ENCODE measurements at places on chromosomes 5 and 9. TPM values are rescaled to one million over a fixed set of nuclear protein-coding genes. Genes with fewer than 3 reads are reported as not detected.

Gene PTGDS
- not detected for polyA plus RNA-seq

DNA sequence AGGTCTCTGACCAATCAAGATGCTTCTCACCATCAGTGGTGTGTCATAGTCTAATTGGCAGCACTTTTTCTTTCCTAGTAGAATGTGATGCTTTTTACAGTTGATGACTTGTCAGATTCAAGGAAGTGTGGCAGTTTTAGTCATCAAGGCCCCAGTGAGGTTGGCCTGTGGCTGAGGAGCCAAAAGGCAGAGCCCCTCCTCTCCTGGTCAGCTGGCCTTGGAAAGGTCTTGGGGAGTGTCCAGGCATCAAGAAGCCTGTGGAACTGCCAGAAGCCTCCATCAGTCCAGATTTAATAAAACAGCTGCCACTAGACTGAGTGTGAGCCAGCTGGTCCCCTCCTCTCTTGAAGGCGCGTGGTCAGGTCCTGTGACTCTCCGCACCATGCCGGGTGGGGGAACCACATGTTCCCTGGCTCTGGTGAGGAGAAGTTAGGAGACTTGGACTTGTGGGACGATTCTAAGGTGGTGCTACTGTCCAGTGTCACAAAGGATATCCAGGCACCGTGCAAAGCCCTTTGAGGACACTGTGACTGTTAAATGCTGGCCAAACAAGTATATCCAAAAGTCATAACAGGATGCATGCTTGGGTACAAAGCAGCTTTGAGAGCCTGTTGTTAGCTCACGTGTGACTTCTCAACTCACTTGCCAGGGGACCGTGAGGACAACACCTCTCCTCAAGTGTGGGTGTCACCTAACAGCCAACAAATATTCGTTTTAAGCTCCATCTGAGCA, 6.1 kb upstream of the ANGPTL2 start:
- DNase-seq = peak; percentile 72

GRCh38 chr5:180908998-180909731, 10.2 kb downstream of the BTNL8 start:
- DNase-seq = no peak

Gene TTC33
- polyA plus RNA-seq = 21.7 TPM

Gene GLIPR2
- 113 TPM for polyA plus RNA-seq

DNA sequence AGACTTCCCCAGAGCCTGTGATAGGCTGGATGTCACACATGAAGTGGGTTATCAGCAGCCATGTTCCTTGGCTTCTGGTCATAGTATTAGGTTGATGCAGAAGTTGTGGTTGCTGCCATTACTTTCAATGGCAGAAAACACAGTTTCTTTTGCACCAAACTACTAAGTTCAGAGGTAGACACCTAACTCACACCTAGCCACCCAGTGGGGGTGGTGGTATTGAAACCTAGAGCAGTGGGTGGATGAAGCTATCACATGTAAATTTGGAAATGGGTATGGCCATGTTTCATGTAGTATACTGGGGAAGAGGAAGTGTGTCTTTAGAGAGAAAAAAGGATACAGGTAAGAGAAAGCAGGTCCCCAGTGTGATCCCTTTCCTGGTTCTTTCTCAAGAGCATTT, 347.9 kb upstream of the SEMA6A start:
- DNase-seq = no peak

Gene CER1
- 0.30 TPM for polyA plus RNA-seq

- peak; percentile 7 for DNase-seq
Observed at GRCh38 chr5:97499605-97500004, 316.6 kb upstream of the RIOK2 start.

DNA sequence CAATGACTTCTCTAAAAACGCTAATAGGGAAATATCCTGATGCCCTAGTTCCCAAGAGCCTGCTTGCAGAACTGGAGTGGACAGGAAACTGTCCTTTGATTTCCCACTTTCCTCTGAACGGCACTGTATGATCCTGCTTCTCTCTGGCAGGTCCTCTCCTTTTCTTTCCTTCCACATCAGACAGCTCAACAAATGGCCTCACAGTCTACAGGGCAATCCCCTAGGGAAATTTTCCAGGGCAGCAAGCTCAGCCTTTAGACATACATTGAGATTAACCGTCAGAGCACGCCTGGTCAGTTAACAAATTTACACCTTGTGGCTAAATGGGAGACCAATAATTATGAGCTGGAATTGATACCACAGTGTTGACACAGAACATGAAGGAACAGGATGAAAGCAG, 164.9 kb downstream of the SLC24A2 start:
- DNase-seq = no peak

Gene QRFP
- polyA plus RNA-seq = 0.35 TPM

Gene GPX3
- polyA plus RNA-seq = 45.6 TPM

DNA sequence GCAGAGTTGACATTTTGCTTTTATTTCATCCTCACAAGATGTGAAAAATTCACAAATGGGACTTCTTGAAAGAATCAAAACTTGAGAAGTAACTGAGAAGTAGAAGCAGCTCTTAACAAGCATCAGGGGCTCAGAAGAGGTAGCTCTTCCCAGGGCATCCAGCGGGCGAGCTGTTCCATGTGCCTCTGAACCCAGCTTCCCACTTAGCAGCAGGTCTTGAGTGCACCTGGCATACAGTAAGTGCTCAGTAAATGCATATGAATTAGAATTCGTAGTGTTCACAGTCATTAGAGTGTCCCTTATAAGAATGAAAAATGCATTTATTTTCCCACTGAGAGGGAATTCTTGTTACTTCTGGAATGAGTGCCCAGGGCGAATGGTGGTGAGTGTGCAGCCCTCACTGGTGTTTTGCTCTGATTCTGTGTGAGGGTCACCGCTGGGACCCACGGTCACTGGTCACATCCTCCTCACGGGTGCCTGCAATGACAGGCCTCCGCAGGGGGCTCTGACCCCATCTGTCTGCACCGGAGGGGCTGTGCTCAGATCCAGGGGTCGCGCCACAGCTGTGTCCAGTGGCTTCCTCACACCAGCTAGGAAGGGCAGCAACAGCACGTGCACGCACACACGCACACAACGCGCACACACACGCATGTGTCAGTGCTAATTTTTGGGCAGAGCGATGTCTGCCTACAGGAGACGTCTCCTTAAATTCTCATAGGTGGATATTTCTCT, 26.9 kb downstream of the EXOC3 start:
- no peak for DNase-seq

Gene KIAA0825
- polyA plus RNA-seq = 3.6 TPM

DNA sequence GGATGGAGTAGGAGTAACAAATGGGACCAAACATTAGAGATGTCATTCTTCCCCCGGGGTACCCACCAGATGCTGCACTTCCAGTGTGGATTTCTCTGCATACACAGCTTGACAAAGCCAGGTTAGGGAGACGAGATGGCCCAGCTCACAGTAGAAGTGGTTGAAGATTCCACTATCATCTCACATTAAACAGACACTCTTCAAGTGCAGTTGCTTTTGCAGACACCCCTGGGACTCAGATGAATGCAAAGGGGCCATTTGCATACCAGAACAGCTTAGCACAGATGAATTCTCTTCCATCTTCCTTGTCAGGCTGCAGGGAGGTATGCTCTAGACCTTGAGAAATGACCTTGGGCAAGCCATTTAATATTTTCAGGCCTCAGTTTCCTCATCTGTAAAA, 12.6 kb upstream of the C5orf58 start:
- no peak for DNase-seq

DNA sequence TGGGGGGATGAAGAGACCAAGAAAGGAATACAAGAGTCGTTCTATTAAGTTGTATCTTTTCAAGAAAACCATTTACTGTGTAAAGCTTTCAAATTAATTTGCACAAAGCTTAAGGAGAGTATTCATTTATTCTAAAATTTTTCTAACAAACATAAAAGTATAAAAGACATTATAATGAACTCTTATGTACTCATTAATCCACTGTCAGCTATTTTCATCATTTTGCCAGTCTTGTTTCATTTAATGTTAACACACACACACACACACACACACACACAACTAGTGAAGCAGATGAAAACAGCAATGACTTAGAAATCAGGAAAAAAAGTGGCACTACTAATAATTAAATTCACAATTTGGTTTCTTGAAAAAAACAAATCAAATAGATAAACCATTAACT, 176.7 kb downstream of the TLE1 start:
- no peak for DNase-seq

Gene TBC1D2
- 1.9 TPM for polyA plus RNA-seq

GRCh38 chr5:173729079-173729765, 112.8 kb upstream of the BOD1 start:
- no peak for DNase-seq

Gene EXD3
- 11.5 TPM for polyA plus RNA-seq

Gene MEGF10
- polyA plus RNA-seq = 19.9 TPM

DNA sequence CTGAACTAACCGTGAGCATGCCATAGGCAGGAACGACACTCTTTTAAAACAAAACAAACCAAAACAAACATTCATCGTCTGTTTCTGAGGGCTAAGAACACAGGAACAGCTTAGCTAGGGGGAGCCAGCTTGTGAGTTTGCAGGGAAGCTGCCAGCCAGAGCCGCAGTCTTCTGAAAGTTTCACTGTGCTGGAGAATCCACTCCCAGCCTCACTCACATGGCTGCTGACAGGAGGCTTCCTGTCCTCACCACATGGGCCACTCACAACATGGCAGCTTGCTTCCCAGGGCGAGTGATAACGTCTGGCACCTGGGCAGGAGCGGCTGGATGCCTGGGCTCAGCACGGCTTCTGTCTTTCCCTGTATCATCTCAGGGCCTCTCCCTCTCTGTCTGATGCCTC, 275.2 kb downstream of the MSX2 start:
- DNase-seq = no peak

DNA sequence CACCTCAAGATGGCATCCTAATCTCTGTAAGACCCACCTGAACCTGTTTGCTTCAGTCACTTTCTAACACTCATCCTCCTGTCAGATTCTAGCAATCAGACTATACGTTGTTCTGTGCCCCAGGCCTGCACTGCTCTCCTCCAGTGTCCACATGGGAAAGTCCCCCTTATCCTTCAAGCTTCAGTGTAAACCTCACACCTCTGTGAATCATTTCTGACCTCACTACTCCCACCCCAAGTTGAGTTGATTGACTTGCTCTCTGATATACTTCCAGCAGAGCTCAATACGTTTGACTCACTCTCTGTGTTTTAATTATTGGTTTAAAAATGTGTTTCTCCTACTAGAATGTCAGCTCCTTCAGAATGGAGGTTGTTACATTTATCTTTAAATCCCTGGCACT, 240.2 kb downstream of the FBXL17 start:
- no peak for DNase-seq

Gene IL5
- not detected for polyA plus RNA-seq

GRCh38 chr5:68277431-68277830, 61.9 kb downstream of the PIK3R1 start:
- DNase-seq = no peak

DNA sequence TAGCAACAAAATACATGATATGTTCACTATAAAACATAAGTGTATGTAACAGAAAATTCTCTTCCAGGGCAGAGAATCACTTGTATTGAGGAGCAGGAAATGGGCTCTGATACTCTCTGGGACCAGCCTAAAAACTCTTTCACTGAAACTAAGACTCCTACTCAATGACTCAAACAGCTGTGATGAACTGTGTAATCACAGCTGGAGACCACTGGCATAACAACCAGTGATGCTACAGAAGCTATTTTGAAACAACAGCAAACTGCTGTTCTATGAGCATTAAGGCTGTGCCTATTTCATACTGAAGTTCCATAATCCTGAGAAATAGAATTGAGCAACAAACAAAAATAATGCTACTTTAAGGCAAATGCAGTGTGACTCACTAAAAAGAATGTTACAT, 594.0 kb downstream of the HINT1 start:
- no peak for DNase-seq

DNA sequence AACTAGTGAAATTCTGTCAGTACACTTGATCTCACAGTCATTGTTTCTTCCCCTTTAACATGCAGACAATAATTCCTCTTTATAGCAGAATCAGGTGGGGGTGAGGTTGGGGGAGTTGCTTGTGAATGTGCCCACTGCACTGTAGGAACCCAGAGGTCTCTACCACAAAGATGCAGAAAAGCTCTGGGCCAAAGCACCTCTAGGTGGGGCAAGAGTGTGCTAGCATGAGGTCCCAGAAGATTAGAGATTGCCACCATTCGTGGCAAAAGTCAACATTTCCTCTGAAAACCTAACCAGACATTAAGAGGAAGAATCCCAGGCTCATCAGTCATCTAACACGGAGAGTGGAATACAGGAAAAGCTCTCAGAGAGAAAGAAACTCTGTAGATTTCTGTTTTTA, 74.5 kb downstream of the PTCD2 start:
- DNase-seq = no peak

Gene PLAC8L1
- 0.27 TPM for polyA plus RNA-seq

DNA sequence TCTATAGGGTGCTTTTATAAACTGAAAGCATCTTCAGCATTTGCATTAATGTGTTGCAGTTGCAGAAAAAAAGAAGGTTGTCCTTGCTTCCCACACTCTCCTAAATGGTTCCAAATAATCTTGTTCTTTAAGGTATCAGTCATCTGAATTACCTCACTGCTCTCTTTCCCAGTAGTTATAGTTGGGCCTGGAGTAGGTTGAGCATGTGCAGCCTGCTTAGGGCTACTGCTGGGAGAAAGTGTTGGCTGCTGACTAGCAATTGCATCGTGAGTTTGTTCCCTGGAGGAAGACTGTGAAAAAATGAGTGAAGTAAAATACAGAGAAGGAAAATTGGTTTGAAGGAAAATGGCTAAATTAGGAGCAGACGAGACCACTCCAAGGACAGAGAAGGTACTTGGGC, 74.5 kb downstream of the PRR16 start:
- DNase-seq = no peak
